ENCODE measurements at places on chromosomes 11 and 22.

GRCh38 chr22:17984114-17984513 is 40.2 kb downstream of the MICAL3 start:
- no peak for DNase-seq

- no peak for DNase-seq
Measured at GRCh38 chr11:8814923-8815240, 96.1 kb upstream of the AKIP1 start.

DNA sequence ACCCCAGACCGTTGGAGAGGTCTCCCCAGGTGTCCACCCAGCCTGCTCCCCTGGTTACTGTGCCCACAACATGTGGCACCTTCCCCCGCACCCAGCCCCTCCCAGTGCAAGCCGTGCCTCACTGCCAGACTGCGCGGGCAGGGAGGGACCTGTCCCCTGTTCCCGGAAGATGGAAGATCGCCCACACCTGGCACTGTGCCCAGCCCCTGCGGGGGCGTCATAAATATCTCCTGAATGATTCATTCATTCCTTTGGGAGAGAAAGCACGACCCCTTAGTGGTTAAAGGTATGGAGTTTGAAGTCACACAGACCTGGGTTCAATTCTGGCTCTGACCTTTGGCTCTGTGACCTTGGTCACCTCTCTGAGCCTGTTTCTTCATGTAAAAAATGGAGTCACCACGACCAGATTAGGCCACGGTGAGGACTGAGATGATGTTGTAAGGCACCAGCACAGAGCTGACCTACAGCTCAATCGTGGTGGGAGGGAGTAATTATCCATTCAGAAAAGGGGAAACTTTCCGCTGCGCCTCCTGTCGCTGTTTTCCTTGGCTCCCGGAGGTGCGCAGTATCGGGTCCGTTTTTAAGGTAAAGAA is 497 bp upstream of the SYT12 start:
- DNase-seq, result no peak

DNA sequence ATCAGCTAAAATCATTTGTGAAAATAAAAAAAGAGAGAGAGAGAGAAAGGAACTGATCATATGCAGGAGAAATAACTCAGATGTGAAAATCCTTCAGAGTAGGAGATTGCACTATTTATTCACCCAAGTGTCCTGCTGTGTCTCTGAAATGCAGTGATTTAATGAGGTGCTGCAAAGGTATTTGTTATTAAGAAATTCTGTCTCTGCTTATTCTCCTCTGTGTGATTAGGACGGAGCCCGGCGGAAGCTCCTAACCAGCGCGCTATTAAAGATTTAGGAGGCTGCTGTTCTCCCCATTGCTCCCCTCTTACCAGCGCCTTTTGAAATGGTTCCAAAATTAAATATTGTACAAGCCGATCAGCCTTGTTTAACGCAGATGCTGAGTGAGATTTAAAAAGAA is 528.3 kb downstream of the BUD13 start:
- no peak for DNase-seq
